ENCODE measurements at places on chromosomes 1 and 21.

GRCh38 chr21:33846141-33846540 lies 69.5 kb downstream of the ATP5PO start:
- no peak for DNase-seq

- no peak for DNase-seq
These were observed at the start of gene OR10J4 for GRCh38 chr1:159431904-159432303. TSS of gene OR10J4 (plus strand) at chr1:159432204.

DNA sequence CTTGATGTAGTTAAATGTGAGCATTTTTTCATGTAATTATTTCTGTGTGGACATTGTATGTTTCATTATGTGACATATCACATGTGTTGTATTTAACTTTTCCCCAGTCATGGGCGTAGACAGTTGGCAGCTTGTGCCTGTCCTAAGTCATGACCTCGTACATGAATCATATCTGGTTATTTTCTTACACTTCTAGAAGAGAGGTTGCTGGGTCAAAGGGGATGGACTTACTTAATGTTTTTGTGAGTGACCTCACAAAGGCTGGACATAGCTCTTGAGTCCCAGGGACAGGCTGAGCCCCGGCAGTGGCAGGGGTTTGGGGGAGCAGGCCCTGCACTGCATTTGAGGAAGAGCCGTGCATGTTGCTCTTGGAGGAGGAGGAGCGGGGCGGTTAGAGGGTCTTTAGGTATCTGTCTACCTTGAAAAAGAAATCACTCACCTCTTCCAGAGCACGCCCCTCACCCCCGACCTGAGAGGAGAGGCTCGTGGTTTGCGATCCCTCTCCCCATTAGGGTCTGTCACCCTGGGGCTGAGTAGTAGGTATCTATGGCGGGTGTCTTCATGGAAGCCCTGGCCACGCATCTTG lies 16.4 kb downstream of the IFNGR2 start:
- no peak for DNase-seq

DNA sequence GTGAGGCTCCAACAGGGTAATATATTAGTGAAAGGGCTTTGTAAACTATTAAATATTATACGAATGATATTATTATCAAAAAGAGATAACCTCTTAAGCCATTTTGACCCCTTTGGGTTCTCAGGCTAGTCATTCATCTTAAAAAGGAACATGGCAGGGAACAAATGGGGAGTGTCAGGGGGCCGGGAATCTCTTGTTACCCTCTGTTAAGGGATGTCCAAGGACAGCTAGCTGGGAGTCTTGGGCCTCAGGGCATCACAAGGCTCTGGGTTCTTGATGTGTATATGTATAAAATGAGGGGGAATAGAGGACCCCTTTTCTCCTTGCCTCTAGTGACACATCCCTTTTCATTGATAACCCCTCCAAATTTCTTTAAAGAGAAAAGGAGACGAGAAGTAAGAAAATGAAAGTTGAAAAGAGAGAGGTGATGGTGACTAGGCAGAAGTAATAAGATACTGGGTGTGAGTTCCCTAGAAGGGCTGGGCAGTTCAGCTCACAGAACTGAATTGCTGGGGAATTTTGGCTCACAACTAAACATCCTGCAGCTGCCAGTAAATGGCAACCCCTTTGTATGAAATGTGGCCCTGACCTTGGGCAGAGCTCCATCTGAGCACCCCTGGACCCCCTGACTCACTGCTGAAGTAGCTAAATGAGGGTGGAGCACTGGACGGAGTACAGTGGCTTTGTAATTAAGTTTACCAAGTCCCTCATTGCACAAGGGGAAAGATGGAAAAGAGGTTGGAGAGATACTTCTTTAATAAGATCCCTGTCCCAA lies 20.0 kb upstream of the ZNF326 start:
- no peak for DNase-seq

DNA sequence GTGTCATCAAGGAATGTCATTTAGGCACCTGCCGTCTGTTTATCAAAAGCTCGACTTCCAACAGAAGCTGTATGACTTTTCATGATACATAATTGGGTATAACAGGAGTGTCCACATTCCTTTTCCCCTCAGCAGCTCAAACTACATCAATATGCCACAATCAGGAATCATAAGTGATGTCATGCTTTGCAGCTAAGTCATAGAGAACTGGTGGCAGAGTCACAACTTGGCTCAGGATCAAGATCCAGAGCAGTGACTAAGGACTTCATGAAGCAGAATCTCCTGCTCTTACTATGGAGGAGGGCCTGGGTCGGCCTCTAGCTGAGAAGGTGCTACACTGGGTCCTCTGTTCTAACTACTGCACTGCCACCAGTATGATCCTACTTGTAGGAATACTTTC lies 36.5 kb upstream of the AGBL4 start:
- DNase-seq: no peak

GRCh38 chr1:154755858-154756730 lies 114.0 kb downstream of the KCNN3 start:
- DNase-seq: no peak

All from stimulated activated CD4-positive, alpha-beta T cell treated with anti-CD3 and anti-CD28 coated beads, Interleukin-4, amount 100 ng/mL, for 1 hour (primary cell).